ENCODE measurements at places on chromosomes 12 and 14. TPM values are rescaled to one million over a fixed set of nuclear protein-coding genes. Genes with fewer than 3 reads are reported as not detected.

Gene CCDC197
- not detected for total RNA-seq

Gene PDE3A
- total RNA-seq: 110 TPM

Gene LMBR1L
- total RNA-seq: 77.7 TPM

Gene ITGB7
- 2.1 TPM for total RNA-seq

Gene SCARB1
- total RNA-seq: 13.1 TPM

Gene LRRC74A
- not detected for total RNA-seq

Gene NDRG2
- 139 TPM for total RNA-seq

GRCh38 chr12:96194576-96194889 lies 358 bp downstream of the ELK3 start:
- no peak for DNase-seq

- DNase-seq: no peak
Measured at GRCh38 chr12:21642707-21643389, 14.8 kb downstream of the LDHB start.

GRCh38 chr14:92860049-92860840 lies 62.7 kb upstream of the CHGA start:
- no peak for DNase-seq

DNA sequence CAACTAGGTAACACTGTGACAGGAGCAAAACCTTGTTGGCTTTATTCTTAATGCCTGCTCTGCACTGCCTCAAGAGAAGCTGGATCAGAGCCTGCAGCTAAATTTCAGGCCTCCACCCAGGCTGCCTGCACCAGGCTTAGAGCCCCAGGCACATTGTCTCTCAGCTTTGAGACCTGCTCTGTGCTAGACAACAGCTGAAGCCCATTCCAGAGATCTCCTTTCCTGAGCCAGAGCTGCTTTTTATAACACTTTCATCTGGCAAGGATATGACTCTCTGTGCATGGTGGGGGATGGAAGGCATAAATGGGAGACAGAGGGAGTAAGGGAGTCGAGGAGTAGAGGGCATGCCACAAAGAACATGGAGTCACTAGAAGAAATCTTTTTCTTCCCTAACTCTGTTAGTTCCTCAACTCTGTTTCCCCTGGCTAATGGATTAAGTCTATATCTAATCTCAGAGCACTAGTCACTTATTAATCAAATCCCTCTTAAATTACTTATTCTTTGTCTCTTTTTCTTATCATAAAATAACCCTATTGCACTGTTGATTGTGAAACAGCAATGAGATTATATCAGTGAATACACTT lies 27.1 kb upstream of the LUM start:
- no peak for DNase-seq

GRCh38 chr12:121423682-121424623 lies 24.0 kb downstream of the RNF34 start:
- no peak for DNase-seq

GRCh38 chr12:53532524-53533445 lies 25.5 kb upstream of the NPFF start:
- no peak for DNase-seq

DNA sequence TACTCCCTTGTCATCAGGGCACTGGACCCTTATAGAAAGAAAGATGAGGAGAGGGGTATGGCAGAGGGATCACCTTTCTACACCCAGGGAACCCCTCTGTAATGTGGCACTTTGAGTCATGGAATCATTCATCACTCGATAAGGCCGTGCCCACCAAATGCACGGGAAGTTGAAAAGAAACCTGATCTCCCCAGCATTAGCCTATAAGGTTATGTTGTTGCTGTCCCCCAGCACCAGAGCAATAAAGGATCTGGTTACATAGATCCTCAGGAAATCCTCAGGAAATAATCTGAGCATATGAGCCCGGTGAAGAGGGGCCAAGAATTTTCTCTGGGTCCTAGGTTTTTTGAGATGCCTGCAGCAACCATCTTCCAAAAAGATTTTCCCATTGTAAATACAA lies 148.8 kb upstream of the CRY1 start:
- no peak for DNase-seq

GRCh38 chr12:125194163-125194773 lies 129.0 kb downstream of the AACS start:
- DNase-seq: no peak

GRCh38 chr12:108730365-108731104 lies 783 bp downstream of the CORO1C start:
- DNase-seq: peak; percentile 53
